MV-4-11 (cell line): ENCODE measurements at places on chromosomes 5 and 9.
A peak's percentile ranks its signal among the peaks of the same experiment; 100 is the strongest.

- DNase-seq, result no peak
Measured at GRCh38 chr9:129498451-129499384, 122.2 kb downstream of the C9orf50 start.

DNA sequence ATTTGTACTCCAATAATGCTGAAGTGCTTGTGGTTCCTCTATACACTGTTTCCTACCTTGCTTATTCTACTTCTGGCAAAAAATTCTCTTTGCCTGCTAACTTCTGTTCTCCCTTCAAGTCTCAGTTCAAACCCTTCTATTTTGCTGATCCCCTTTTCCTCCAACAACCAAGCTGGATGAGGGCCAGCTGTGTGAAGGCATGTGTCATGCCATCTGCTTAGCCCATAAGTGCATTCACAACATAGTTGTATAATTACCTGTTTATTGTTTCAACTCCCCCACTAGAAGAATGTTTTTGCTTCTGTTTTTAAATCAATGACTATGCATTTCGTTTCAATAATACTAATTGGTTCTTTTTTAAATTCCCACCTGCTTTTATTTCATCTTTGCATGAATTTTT lies 1951.4 kb upstream of the WWC1 start:
- no peak for DNase-seq

- DNase-seq, result no peak
Measured at GRCh38 chr5:12246036-12246435, 341.8 kb upstream of the CTNND2 start.

- no peak for DNase-seq
Measured at GRCh38 chr5:40030661-40031060, 605.9 kb upstream of the DAB2 start.

GRCh38 chr5:131475541-131475941 lies 159.5 kb downstream of the RAPGEF6 start:
- DNase-seq, result no peak

DNA sequence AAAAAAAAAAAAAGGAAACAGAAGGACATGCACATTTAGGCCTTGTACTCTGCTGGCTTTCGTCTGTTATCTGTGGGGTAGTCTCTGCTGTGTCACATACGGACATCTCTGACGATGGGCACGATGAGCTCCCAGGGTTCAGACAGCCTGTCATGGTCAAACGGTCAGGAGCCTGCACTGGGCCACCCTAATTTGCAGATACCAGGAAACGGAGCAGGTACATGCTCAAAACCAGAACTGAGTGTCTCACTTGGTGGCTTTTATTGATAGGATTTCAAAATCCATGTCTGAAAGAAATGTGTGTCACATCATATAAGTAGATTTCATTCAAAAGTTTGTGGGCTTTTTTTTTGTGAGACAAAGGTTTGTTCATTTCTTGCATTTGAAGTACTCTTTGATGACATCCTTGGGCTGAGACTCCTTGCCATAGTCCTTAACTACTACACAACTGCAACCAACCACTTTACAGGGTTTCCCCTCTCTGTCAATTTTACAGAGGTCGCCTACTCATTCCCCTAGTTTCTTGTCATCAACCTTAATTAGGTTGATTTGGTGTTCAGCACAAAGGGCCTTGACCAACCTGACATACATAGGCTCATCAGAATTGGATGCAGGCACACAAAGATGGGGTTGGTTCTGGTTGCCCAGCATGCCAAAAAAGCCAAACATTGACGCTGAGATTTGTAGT lies 9.0 kb downstream of the CKMT2 start:
- no peak for DNase-seq

GRCh38 chr5:5304361-5305020 lies 118.0 kb upstream of the ICE1 start:
- no peak for DNase-seq

GRCh38 chr5:38187532-38187931 lies 70.8 kb upstream of the EGFLAM start:
- DNase-seq, result no peak

- DNase-seq, result no peak
Measured at GRCh38 chr9:134263596-134263995, 62.7 kb upstream of the RXRA start.

DNA sequence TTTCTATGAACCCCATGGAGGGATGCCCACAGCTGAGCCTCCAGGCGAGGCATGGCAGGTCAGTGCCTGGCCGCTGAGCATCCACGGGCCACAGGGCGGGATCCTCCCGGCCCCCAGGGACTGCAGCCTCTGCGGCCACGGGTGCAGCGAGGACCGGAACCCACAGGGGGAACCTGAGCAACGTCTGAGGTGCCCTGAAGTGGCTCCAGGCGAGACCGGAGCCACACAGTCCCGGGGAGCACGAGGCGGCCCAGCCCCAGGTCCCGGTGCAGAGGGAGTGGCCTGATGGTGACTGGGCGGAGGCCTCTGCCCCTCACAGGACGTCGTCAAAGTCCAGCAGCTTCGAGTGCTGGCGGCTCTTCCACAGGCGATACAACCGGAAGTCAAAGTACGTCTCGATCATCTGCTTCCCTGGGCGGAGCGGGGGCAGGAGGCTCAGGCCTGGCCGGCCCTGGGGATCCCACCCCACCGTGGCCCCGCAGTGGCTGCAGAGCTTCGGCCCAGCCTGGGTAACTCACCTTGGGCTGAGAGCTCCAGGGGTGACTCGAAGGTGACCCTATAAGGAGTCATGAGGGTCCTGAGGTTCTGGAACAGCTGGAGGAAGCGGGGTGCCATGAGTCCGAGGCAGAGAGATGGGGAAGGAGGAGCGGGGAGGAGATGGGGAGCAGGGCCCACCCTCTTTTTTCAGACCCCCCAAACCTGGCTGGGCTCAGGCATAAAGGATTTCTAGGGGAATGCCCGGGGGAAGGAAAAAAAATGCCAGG lies 8.1 kb upstream of the ENTPD8 start:
- no peak for DNase-seq

DNA sequence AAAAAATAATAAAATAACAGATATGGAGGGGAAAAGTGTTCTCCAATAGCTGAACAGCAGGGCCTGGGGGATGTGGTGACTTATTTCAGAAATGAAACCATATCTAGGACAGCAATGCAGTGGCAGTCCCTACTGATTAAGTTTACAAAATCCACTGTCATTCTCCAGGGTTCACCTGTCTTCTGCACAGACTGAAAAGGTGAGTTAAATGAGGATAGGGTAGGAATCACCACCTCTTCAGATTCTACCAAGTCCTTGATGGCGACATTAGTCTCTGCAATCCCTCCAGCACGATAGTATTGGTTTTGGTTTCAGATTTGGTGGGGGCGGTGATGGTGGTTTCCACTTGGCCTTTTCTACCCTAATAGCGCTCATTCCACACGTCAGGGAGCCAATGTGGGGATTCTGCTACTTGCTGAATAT lies 32.3 kb upstream of the NPM1 start:
- DNase-seq, result no peak

GRCh38 chr9:99823681-99824377 lies 2.1 kb downstream of the NR4A3 start:
- DNase-seq, result no peak

DNA sequence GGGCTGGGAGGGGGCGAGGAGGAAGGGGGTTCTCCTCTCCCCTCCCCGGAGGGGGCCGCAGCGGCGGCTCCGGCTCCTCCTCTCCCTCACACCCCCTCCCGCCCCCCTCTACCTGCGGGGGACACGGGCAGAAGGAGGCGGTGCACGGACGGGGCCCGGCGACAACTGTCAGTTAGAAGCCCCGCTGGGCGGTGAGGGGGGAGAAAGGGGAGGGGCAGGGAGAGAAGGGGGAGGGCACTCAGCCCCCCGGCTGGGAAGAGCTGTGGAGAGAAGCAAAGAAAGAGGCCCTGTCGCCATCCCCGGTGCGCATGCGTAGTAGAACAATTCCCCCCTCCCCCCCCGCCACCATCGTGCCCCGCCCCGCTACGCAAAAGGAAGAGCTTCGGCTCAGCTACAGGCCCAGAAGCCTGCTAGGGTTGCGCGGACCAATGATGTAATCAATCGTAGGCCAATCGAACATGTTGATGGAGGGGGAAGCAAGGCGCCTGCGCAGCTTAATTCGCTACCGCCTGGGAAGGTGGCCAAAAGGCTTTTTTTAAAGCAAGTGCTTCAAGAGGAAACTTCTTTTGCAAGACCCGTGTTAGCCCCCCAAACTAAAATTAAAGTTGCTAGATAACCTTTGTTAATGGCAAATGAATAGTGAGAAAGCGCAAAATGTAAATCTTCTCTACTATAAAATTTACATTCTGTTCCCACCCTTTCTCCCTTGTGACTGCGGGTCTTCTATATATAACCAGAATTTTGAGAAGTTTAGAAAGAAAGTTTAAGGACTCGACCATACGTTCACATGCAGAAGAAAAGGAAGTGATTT lies 7.0 kb downstream of the RANBP6 start:
- DNase-seq, result peak; percentile 97

DNA sequence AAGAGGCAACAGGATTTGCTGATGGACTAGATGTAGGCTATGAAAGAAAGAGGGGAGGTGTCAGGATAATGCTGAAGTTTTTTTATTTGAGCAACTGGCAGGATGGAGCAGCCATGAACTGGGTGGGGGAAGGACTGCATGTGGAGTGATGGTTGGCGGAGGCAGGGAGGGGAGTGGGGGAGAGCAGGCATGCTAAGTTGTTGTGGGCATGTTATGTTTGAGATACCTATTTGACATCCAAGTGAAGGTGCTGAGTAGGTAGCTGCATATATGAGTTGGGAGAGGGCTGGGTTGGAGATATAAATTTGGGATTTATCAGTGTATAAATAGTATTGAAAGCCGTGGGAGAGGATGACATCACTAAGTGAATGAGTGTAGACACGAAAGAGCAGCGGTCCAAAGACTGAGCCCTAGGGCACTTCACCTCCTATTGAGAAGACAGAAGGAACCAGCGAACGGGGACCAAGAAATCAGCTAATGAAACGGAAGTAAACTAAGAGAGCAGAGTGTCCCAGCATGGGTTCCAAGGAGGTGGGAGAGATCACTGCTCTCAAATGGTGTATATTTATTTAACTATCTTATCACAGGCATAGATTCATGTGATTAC lies 7.4 kb downstream of the BSPRY start:
- no peak for DNase-seq

GRCh38 chr5:167736992-167737391 lies 554.5 kb upstream of the WWC1 start:
- no peak for DNase-seq

GRCh38 chr5:139924294-139925215 lies 118.5 kb downstream of the NRG2 start:
- DNase-seq, result no peak

DNA sequence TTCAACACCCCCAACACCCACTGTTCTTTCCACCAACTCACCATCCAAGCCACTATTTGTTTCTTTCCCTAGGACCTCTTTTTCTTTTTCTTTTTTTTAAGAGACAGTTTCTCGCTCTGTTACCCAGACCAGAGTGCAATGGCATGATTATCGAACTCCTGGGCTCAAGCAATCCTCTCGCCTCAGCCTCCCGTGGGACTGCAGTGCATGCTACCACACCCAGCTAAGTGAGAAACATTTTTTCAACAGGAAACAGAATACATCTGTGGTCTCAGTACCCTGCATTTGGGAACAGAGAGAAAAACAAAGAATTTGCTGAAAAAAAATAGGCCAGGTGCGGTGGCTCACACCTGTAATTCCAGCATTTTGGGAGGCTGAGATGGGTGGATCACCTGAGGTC lies 24.6 kb downstream of the B4GALT1 start:
- no peak for DNase-seq

DNA sequence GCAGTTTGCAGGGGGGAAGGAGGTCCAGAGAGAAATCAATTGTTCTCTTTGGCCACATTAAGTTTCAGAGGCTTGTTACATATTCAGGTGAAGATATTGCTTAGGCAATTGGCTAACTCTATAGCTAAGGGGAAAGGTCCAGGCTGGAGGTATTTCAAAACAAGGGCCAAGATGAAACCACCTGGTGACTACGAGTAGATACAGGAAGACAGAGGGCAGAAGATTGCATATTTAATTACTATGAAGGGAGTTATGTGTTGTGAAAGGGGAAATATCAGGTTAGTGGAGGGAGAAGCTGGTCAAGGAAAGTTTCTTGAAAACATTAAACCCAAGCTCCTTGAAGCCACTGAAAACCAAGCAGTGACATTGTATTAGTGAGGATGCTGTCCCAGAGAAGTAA lies 1.9 kb upstream of the RAD23B start:
- peak; percentile 8 for DNase-seq

DNA sequence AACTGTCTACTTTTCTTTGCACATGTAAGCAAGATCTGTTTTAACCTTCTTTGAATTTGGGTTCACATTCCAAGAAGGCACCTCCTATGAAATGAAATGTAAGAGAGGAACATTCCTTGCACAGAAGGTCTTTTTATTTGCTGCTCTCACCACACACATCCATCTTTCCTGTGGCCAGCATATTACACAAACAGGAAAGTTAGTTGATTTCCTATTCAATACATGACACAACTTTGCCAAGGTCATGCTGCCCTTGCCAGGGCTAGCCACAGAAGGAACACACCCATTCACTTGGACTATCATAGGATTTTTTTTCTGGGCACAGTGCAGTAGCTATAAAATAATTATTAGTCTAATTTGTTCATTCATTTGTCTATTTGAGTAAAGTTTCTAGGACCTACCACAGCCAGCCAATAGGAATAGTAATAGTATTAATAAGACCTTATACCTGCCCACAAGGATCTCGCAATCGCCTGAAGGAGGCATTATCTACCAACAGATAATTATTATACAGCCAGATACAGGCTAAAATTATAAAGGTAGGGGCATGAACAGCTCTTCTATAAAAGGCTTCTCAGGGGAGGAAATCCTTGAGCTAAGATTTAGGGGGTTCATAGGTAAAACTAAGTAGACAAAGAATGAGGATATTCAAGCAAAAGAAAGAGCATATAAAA lies 78.1 kb upstream of the NREP start:
- no peak for DNase-seq

GRCh38 chr9:11328326-11328725 lies 715.5 kb upstream of the PTPRD start:
- no peak for DNase-seq

DNA sequence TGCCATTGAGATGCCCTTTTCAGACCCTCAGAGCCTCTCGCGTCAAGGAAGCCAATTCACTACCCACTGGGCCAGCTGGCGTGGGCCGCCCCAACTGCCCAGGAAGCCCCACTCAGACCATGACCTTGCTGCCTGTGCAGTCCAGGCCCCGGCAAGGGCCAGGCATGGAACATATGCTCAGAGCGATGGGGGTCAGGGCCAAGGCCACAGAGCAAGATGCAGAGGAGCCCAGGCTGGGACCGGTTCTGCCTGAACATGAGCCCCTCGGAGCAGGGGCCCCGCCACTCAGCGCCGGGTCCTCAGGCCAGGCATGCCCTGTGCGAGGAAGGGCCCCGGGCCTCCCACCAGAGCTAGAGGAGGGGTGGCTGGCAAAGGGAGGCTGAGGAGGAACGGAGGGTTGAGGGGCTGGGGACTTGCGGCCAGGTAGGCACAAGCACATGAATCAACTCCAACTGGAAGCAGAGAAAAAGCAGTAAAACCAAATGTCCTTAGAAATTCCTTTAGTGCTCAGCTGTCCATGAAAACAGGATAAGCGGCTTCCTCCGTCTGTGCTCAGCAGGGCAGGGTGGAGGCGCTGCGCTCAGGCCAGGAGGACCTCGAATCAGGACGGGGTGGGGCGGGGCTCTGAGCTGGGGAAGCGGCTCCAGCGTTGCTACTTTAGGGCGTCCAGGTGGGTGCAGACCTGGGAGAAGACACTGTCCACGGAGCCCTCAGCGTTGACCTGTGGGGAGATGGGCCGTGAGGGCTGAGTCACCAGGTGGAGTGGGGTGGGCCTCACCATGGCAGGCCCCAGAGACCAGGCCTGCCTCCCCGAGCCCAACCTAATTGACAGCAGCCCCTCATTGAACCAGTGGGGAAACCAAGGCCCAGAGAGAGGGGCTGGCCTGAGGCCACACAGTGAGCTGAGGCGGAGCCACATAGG lies 9.9 kb downstream of the AK1 start:
- DNase-seq, result no peak

GRCh38 chr5:124126504-124127217 lies 614.7 kb downstream of the CSNK1G3 start:
- DNase-seq, result no peak
